ENCODE measurements at places on chromosomes 5 and 9.

GRCh38 chr9:37732086-37732741 lies 21.4 kb upstream of the TRMT10B start:
- DNase-seq, result no peak

GRCh38 chr5:111488353-111488752 lies 24.0 kb downstream of the STARD4 start:
- no peak for DNase-seq

DNA sequence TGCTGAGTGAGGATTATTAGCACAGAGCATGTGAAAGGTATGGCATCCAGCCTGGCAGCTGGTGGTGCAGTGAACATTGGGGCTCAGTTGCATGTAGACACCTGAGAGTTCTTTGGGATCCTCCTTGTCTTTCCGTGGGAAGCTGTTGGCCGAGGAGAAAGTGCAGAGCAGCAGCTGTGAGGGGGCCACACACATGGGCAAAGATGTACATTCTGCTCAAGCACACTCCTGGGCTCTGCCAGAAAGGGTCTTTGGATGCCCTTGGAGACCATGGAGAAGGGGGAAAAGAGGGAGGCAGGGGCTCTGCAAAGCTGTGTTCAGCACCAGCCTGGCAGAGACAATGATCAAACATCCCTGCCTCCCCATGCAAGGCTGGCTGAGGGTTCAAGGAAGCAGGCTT lies 138.7 kb upstream of the PITX1 start:
- no peak for DNase-seq

GRCh38 chr9:134171316-134172197 lies 7.2 kb upstream of the RNU6ATAC start:
- DNase-seq, result peak; percentile 26

DNA sequence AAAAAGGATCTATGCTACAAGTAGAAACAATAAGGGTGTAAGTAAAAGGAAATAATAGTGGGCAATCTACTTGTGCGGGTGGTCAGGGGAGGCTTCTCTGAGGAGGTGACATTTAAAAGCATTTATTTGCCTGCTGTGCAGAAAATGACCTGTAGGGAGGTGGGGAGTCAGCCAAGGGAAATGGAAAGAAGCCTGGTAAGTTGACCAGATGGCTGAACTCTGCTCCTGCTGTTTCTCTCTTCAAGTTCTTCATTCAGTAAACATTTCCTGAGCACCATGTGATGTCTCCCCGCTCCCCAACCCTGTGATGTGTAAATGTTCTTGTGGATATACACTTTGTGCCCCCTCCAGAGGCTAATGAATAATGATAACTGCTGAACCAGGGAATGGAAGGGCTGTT lies 9.9 kb upstream of the SPIN1 start:
- no peak for DNase-seq

GRCh38 chr9:3177936-3178335 lies 334.0 kb upstream of the PUM3 start:
- no peak for DNase-seq

DNA sequence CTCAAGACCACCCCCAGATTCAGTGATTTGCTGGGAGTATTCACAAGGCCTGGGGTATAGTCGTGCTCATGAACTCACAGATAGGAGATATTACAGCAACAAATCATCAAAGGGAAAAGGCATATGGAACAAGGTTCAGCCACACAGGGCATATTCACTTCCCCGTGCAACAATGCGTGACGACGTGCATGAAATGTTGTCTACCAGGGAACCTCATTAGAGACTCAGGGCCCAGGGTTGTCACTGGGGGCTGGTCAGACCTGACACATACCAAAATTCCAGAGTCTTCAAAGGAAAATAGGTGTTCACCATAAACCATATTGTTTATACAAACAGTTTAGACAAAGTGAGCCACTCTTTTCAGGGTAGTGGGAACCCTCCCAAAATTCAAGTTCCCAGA lies 212.4 kb downstream of the RFK start:
- no peak for DNase-seq

DNA sequence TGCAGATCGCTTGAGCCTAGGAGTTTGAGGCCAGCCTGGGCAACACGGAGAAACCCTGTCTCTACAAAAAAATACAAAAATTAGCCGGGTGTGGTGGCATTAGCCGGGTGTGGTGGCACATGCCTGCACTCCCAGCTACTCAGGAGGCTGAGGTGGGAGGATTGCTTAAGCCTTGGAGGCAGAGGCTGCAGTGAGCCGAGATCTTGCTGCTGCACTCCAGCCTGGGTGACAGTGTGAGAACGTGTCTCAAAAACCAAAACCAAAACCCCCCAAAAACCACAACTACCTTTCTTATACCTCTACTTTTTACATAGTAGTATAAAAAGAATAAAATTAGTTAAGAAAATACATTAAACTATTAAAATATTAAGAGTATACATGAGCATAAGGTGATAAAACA lies 121.2 kb downstream of the RAPGEF6 start:
- no peak for DNase-seq

DNA sequence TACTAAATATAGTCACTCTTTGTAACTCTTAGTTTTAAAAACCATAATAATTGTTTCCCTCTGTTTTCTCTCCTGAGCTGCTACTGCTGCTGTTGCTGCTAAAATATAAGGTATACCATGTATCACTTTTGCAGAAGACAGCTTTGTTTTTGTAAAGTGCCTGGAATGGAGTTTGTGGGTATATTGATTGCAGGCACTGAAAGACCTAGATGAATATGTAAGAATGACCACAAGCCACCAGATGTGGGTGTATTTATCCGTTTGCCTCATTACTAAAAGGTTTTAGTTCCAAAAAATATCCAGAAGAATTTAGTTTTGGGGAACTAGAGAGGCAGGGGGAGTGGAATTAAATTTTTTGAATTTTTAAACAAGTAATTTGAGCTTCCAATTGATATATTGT lies 151.1 kb upstream of the CDKN2B start:
- no peak for DNase-seq

GRCh38 chr9:128007566-128008138 lies 26.9 kb upstream of the EEIG1 start:
- peak; percentile 18 for DNase-seq

DNA sequence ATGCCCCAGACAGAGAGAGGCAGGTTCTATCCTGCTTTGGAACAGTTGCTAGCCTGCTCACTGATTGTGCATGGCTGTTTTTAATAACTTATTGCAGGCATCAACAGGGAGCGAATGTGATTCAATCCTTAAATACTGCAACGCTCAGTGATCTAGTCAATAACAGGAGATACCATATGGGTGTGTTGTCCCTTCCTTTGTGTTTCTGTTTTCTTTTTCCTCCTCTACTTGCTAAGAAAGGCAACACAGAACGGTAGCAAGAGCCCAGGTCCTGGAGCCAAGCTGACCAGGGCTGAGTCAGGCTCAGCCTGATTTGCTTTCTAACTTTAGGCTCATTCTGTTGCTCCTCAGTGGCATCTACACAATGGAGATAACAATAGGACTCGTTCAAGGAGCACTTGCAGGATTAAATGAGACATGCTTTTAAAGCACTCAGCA lies 98.6 kb upstream of the EQTN start:
- DNase-seq, result no peak

- DNase-seq, result no peak
Observed at GRCh38 chr9:18684593-18685317, 210.8 kb downstream of the ADAMTSL1 start.

- DNase-seq, result no peak
Observed at GRCh38 chr5:166505544-166505943, 1785.9 kb upstream of the WWC1 start.

- DNase-seq, result no peak
Observed at GRCh38 chr9:101265261-101265660, 119.5 kb downstream of the BAAT start.

DNA sequence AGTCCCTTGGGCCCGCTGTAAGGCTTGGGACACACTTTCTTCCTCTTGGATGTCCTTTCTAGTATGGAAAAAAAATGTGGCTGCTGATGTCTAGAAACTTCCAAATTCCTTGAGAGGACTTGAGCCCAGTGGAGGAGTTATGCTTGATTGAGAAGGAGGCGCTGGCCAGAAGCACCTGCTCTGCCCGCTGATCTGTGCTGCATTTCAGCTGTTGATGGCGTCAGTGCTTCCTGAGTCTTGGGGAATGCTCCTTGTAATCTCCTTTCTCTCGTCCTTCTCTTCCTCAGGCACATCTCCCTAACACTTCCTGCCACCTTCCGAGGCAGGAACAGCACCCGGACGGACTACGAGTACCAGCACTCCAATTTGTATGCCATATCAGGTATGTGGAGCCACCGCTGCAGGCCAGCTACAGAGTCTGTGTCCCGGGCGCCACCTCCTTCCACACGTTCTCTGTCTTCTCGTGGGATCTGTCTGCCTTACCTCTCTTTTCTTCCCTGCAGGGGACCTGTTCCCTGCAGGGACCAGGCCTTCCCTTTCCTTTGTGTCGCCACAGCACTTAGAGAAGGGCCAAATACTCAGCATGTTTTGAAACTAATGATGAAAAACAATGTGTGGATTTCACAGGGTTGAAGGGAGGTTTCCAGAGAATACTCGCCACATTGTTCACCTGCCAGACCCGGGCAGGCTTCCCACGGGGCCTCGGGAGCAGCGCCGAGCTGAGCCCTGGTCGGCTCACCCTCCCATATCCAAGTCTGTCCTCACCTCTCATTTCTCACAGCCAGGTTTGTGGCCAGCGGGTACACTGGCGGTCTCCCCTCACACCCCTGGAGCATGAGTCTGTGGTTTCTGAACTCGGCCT lies 95.2 kb downstream of the MVB12B start:
- no peak for DNase-seq

GRCh38 chr9:111663301-111663823 lies 2.0 kb downstream of the GNG10 start:
- DNase-seq, result no peak

DNA sequence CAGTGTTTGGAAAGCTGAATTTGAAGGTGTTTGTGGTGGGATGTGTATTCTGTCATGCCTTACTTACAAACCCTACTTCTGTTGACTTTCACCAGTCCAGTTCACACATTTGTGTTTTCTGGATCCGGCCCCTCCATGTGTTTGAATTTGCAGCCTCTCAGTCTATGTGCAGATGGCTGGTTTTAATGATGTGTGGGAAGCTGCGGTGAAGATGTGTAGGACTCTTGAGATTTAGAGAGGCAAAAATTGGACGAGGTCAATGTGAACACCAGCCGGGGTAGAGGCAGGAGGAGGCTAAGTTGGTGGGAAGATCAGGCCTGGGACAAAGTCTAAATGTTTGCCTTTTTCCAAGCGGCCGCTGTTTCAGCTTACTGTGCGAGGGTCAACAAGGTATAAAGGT lies 115.4 kb upstream of the KLF9 start:
- DNase-seq, result no peak

GRCh38 chr5:53095217-53095616 lies 14.3 kb downstream of the MOCS2 start:
- no peak for DNase-seq

DNA sequence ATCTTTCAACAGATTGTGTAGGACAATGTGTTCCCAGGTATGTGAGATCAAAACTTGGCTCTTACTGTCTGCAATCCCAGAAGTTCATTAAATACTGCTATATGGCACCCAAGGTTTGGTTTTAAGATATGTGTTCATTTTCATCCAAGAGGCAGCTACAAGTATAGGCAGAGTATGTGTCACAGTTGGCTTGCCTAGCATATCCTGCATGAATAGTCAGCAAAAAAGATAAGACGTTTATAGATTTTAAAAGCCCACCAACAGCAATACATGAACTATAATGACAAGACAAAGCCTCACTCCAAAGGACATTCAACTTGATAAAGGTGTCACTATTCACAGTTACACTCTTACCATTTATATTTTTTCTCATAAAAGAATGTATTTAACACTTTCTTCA lies 99.1 kb downstream of the BNC2 start:
- DNase-seq, result no peak

DNA sequence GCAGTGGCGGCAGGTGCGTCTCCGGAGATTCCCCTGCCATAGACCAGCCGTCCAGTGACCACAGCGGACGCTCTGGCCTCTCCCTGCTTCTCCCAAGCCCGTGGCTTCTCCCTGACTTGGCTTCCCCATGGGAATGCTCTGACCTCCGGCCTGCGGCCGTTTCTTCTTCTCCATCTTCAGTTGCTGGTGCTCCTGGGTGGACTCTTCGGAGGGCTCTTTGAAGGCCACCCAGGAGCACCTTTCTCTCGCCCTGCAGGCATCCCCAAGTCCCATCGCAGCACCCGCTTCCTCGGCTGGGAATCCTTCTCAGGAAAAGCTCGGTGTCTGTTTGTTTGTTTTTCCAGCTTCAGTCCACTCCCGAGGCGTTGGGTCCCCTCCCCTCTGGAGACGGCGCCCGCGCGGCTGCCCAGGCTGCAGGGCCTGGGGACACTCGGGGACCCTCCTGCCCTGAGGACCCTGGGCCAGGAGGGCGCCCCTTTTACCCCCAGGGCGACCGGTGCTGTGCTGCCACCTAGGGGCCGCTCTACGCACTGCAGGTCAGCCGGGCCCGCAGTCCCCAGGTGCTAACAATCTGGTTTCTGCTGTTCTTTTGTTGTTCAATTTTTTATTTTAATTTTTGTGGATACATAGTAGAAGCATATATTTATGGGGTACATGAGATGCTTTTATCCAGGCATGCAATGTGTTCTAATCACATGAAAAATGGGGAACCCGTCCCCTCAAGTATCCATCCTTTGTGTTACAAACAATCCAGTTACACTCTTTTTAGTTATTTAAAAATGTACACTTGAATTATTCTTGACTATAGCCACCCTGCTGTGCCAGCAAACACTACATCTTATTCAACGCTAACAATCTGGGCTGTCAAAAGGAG lies 197.9 kb upstream of the ADAMTS16 start:
- no peak for DNase-seq

DNA sequence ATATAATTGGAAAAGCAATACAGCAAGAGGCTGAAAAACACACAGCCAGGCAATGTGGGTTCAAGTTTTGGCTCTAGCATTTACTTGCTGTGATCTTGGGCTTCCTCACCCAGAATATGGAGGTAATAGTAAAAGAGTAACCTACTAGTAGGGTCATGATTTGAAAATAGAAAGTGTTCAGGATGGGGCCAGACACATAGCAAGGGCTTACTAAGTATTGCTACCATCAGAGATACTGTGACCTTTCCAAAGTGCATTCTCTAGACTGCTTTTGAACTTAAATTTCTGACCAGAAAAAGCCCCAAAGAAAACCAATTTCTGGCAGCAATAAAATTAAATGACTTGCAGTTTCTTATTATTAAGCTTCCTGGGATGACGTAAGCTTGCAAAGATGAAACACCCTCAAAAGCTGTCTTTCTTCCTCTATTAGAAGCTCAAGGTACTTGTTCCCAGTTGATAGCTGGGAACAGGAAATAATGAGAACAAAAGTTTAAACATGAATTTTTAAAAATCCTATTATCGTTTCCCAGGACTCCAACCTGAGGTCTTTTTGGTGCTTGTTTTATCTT lies 20.3 kb downstream of the SLC45A2 start:
- DNase-seq, result no peak
